ENCODE measurements at places on chromosomes 11 and 22.

GRCh38 chr11:57283231-57283990, 41.3 kb downstream of the TNKS1BP1 start:
- no peak for DNase-seq

GRCh38 chr11:126361400-126361799, 5.9 kb downstream of the ST3GAL4 start:
- no peak for DNase-seq

DNA sequence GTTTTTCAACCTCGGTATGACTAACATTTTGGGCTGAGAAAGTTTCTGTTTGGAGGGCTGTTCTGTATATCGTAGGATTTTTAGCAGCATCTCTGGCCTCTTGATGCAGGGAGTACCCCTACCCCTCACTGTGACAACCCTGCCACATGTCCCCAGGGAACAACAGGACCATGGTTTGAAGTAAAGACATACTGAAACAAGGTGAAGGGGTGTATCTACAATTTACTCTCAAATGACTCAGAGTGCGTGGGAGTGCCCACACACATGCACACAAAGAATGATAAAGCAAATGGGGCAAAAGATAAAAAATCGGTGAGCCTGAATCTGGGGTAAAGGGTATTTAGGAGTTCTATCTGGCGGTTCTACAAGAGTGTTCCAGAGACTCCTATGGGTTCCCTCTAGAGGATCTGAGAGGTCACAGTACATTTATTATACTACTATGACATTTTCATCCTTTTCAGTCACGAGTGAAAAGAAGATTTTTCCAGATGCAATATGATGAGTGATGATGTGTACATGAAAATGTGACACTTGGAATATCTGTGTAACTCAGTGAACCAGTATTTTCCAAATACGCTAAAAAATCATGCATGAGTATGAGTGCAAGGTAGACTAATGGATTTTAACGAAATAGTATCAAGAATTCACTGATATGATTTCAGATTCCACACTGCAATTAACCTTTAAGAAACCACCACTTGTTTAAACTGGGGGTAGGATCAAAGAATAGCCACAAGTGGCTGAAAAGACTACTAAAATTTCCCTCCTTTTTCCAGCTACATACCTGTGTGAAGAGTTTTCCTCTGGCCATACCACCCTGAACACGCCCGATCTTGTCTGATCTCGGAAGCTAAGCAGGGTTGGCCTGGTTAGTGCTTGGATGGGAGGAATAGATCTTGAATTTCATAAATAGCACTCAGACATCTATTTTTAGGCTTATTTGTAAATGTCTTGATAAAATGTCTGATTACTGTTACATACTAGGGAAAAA, 56.3 kb upstream of the YPEL1 start:
- peak; percentile 66 for DNase-seq

- no peak for DNase-seq
Observed at GRCh38 chr11:115980337-115981103, 476.3 kb upstream of the CADM1 start.

DNA sequence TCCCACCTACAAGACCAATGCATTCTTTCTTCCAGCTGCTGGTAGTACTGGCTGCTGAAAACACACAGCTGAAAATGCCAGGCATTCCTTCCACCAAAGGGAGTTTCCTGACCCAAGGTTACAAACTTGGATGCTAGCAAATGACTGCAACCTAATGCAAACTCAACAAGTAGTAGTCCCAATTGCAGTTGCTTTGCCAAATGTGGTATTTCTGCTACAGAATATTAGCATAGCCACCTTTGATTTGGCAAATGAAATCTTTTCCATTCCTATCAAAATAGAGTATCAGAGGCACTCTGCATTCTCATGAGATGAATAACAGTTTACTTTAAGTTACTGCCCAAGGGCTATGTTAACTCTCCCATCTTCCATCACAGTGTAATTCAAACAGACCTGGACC, 172.0 kb upstream of the ARHGAP42 start:
- no peak for DNase-seq

GRCh38 chr11:111344032-111344431, 35.0 kb downstream of the POU2AF1 start:
- no peak for DNase-seq

- DNase-seq = no peak
Observed at GRCh38 chr11:64032050-64032449, 3.7 kb upstream of the FLRT1 start.

DNA sequence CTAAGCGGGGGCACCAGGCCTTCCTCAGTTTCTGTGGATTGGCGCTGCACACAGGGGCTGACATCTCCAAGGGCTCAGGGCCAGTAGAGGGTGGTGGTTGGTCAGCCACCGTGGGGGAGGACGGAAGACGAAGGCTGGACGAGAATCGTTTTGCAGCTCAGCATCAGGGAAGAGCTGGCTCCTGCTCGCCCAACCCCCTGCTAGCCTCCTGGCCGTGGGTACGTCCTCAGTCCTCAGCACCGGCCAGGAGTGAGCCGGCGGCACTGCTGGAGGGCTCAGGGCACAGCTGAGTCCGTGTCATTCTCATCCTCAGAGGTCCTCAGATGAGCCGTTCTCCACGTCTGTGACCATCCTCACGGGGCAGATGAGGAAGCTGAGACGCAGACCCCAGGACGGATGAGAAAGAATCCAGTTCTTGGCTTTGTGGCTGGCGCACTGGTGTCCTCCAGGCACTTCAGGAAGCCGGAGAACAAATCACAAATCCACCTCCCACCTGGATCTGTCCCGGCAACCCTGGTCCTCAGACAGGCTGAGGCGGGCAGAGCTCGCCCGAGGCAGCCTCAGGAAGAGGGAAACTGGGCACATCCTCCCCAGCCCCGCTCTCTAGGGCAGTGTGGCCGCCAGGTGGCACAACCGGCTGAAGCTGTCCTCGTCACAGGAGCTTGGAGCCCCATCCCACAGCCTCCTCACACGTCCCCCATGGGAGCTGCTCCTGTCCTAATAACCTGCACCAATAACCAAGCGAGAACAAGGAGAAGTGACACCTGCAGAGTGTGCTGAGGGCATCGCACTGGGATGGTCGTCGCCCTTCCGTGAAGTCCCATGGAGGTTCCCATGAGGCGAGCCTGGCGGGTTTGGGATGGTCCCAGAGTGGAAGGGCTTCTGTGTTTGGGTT, 393.7 kb downstream of the BRD1 start:
- no peak for DNase-seq

- DNase-seq = no peak
Observed at GRCh38 chr22:29031227-29032011, 30.2 kb downstream of the C22orf31 start.

DNA sequence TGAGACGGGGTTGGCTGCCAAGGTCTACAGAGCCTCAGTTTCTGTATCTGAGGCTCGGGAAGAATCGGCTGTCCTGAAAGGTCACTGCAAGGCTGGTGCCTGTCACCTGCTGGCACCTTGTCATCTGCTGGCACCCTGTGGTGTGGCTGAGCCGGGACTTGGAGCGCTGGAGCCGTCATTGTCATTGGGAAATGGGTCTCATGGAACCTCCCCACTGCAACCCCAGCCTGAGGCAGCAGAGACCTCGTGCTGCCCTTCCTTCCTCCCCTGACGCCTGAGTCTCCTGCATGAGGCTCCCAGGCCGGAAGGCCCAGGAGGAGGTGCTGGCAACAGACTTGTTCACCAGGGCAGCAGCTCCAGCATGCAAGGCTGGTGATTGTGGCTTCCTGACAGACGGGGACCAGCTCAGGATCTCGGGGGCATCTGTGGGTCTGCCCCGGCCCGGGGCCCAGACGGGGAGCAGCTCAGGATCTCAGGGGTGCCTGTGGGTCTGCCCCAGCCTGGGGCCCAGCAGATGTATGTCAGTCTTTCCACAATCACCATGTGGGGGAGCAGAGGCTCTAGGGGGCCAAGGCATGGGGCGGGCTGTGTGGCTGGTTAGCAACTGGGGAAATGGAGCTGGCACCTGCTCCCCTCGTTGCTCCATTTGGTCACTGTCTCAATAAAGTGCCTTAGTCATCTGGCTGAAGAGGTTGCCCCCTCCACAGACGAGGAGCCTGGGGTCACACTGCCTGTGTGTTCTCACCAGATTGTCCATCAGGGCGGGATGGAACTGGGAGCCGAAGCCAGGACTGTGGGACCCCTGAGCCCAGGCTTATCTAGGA, 668.7 kb downstream of the BRD1 start:
- no peak for DNase-seq

DNA sequence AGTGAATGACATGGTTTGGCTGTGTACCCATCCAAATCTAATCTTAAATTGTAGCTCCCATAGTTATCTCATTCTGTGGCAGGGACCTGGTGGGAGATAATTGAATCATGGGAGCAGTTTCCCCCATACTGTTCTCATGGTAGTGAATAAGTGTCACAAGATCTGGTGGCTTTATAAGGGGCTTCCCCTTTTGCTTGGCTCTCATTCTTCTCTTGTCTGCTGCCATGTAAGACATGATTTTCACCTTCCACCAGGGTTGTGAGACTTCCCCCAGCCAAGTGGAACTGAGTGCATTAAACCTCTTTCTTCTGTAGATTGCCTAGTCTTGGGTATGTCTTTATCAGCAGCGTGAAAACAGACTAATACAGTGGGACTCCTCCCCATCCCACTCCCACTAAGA, 11.1 kb downstream of the OR5A2 start:
- DNase-seq = no peak

GRCh38 chr11:121780971-121781370, 328.2 kb upstream of the SORL1-AS1 start:
- no peak for DNase-seq

- DNase-seq = no peak
Observed at GRCh38 chr11:69836401-69836800, 17.2 kb upstream of the FGF3 start.

DNA sequence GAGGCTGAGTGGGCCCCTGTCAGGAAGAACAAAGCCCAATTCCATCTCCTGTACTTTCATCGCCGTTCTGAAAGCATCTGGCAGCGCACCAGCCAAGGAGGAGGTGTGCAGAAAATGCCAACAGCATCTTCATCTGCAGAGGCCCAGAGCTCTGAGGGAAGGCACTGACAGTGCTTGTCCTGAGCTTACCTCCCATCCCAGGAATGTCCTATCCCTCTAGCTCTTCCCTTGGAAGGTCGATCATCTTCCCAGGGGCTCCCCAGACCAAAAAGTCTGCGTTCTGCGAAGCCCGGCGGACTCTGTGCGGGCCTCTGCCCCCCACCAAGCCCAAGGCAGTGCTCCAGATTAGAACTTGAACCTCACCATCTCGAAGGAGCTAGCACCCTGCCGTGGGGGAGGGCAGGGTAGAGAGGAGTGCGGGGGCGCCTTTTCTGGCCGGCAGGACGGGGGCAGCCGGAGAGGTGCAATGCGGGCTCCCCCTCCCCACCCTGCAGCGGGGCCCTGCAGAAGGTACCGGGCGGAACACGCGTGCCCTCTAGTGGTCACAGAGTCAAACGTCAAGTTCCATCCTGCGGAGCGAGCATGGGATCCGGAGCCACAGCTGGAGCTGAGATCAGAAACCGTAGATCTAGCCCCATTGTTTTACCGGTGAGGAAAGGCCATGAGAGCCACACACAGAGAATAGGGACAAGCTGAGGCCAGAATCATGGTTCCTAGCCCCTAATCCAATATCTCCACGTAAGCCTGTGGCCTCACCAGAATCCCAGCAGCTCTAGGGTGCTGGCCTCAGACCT, 5.0 kb downstream of the SCN2B start:
- peak; percentile 82 for DNase-seq

DNA sequence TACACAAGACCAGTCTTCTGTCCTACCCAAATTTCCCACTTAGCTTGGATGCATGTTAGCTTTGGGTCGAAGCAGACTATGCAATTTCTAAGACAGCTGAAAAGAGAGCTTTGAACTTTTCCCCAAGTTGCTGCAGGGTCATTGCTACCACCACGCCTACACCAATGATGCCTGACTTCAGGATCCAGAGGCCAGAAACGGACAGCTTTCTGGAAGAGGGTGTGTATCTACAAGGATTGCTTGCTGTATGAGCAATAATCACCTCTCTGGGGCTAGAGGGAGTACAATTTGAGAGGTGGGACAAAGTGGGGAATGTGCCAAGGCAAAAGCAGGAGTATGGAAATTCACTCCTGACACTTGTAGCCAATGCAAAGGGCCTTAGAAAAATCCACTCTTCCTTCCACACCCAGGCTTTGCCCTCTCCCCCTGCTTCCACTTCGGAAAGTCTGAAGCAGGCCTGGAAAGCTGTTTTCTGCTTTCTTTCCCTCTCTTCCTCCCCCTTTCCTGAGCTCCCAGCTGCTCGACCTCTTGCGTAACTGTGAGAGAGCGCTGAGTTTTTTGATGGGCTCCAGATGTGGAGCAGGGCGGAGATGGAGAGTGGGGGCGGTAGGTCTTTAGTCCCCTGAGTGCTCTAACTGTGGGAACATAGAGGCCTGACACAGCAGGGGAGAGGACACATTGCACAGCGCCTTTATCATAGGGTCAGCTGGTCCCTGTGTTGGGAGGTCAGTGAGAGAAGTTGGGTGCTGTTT, 2.1 kb upstream of the PHLDB1 start:
- DNase-seq = no peak

DNA sequence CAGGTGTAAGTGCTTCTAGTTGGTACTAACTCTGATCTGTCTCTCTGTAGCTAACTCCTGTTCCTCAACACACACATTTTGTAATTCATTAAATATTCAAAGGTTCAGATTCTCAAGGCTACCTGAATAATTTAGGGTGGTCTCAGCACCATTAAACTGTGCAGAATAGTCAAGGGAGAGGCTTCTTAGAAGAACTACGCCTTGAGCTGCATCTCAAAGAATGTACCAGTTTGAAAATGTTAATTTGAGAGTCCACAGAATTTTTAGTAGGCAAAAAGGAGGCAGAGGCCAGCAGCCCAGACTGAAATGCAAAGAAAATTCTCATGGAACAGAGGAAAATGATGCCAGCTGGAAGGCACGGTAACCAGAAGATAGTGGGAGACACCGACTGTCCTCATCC, 72.2 kb downstream of the GAB2 start:
- no peak for DNase-seq

GRCh38 chr11:70772950-70773349, 374.6 kb downstream of the CTTN start:
- no peak for DNase-seq

DNA sequence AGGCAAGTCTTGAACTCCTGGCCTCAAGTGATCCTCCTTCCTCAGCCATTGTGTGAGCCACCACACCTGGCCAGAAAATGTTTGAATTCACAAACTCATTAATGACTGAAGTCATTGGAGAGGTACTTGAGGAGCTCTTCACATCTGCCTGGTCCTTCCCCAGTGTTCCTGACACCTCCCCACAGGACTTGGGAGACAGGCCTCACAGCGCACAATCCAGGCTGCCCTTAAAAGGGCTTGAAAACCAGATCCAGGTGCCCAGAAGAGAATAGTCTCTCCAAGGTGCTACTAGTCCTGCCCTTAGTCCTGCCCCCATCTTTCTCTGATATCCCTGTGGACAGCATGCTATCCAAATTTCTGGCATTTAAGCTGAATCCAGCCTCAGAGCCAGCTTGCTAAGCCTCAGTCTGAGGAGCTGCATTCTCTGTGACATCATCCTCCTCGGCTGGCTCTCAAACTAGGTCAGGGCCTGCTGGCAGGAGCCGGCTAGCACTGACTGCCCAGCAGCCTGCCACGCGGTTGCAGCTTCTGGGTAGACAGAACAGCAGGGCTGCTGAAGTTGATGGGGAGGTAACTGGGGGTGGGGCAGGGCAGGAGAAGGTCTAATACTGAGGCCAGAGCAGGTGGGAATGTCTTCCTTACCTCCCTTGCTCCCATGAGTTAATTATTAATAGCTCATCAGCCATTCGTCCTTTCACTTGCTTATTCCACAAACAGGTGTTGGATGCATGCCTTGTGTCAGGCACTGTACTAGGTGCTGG, 35.3 kb upstream of the NECTIN1 start:
- no peak for DNase-seq

Measured in activated CD4-positive, alpha-beta T cell treated with anti-CD3 and anti-CD28 coated beads, Interleukin-2, amount 50 U/mL, for 48 hours (primary cell).